T-helper 1 cell (primary cell): ENCODE measurements at places on chromosomes 13 and 19.

DNA sequence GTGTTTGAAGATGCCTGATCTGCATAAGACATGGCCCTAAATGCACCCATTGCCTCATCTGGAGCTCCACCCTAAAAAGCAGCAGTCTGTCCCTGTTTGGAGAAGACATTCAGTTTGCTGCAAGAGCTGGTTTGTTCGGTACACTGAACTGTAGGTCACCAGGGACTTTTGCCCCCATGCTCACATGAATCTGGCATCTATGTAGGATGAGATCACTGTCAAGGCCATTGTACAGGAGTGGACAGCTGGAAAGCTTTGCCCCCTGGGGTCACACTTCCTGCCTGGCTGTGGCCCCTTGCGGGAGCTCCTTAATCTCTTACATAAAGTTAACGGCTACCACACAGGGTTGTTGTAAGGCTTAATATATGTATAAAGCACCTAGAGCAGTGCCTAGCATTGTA lies 73.0 kb downstream of the IPO5 start:
- no peak for DNase-seq

GRCh38 chr19:30516531-30516930 lies 144.3 kb downstream of the ZNF536 start:
- DNase-seq: no peak

- no peak for DNase-seq
These were observed 59.7 kb upstream of the TRPC4 start for GRCh38 chr13:37929308-37929707.

DNA sequence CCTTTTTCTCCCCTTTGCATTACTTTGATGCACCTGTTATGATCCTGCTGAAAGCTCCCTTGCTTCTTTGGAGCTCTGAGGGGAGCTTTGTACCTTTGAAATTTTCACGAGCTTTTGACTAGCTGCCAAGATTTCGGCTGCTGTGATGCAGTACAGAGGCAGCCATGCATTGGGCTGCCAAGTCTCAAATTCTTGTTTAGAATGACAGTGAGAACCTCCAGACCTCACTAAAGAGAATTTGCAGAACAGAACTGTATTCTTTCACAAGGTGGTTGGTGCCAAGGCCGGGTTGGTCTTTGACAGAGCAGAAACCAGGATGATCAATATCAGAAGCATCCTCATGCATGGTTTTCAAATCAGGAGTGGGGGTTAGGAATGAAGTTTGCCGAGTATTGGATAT lies 414.8 kb downstream of the GPC5 start:
- DNase-seq: no peak

DNA sequence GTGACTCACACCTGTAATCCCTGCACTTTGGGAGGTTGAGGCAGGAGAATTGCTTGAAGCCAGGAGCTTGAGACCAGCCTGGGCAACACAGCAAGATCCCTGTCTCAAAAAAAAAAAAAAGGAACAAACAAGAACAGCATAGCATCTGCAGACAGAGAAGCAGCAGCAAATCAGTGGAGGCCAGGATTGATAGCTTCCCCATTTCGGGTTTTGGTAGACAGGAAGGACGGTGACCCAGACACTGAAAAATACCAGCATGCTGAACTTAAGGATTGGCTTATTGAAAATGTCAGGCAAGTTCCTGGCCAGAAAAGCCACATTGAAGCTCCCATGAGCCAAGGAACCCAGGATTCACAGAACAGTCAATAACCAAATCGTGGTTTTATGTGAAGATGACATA lies 3.0 kb downstream of the ZNF490 start:
- no peak for DNase-seq

GRCh38 chr13:75850916-75851315 lies 214.8 kb downstream of the LMO7 start:
- DNase-seq: no peak

DNA sequence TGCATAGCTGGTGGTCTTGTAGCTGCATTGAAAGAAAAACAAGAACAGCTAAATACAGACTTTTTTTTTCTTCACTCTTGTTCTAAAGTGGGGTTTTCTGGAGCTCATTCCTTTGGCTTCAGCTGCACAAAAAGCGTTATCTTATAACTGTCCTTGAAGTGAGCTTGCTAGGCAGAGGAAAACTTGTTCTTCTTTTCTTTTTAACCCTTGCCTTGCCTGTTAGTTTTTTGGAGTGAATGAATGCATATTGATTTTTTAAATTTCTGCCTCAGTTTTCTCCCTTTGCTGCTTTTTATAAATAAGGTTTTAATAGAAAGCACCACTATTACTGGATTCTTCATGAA lies 1.5 kb downstream of the ZNF765 start:
- no peak for DNase-seq

DNA sequence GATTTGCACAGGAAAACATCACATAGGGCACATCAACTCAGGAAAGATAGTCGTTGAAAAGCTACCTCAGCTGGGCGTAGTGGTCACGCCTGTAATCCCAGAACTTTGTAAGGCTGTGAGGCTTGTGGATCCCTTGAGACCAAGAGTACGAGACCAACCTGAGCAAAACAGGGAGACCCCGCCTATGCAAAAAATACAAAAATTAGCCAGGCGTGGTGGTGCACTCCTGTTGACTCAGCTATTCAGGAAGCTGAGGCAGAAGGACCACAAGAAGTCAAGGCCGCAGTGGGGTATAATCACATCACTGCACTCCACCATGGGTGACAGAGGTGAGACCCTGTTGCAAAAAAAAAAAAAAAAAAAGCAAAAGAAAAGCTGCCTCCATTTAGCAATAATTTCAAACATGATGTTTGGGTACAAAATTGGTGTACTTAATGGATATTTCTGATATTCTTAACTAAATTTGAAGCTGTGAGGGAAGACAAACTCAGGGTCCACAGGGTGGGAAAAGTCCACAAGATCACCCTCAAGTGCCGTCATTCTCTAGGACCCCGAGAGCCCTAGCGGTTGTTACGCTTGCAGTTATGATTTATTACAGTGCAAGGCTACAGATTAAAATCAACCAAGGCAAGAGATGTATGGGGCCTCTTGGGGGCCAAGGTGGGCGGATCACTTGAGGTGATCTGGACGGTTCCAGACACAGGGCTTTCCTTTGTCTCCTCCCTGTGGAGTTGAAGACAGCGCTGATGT lies 42.5 kb upstream of the LDLR start:
- no peak for DNase-seq

GRCh38 chr13:76992548-76993001 lies 694 bp downstream of the CLN5 start:
- no peak for DNase-seq

- DNase-seq: no peak
These were observed 50.2 kb downstream of the LACC1 start for GRCh38 chr13:43929947-43930346.

DNA sequence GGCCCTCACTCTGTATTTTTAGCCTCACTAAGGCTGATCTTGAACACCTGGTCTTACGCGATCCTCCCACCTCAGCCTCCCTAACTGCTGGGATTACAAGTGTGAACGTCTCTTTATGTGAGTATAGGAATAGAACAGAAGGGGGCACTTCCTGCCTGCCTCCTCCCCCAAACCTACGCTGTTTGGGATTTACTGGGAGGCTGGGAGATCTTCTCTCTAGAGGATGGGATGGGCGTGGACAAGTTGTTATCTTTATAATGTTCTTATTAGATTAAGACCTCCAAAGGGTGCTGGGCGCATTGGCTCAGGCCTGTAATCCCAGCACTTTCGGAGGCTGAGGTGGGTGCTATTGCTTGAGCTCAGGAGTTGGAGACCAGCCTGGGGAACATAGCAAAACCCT lies 2.9 kb upstream of the CSNK1G2 start:
- DNase-seq: no peak

GRCh38 chr13:110331362-110331761 lies 24.3 kb downstream of the COL4A2 start:
- DNase-seq: no peak

DNA sequence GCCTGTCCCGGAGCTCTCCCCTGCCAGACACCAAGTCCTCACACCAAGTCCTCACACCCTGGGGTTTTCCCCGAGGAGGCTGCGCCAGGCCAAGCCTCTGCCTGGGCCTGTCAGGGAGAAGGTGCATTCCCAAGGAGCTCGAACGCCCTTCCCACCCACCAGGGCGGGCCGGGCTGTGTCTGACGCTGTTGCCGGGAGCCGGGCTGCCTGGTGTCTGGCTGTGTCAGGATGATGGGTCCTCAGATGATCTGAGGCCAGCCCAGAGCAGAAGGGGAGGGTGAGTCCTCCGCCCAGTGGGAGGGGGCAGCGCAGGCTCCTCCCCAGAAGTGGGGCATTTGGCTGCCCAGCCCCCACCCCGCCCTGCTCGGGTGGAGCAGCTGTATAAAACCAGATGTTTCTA lies 2.3 kb upstream of the HAS1 start:
- no peak for DNase-seq

DNA sequence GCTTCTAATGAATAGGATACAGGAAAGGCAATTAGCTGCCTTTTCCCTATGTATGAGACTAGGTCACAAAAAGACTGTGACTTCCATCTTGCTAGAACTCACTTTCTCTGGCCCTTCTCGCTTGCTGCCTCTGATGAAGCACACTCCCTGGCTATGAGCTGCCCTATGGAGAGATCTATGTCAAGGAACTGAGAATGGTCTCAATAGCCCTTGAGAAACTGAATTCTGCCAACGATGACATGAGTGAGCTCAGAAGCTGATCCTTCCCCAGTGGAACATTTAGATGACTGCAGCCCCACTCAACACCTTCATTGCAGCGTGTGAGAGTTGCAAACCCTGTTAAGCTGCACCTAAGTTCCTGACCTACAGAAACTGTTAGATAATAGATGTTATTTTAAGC lies 309.8 kb downstream of the COG6 start:
- no peak for DNase-seq

DNA sequence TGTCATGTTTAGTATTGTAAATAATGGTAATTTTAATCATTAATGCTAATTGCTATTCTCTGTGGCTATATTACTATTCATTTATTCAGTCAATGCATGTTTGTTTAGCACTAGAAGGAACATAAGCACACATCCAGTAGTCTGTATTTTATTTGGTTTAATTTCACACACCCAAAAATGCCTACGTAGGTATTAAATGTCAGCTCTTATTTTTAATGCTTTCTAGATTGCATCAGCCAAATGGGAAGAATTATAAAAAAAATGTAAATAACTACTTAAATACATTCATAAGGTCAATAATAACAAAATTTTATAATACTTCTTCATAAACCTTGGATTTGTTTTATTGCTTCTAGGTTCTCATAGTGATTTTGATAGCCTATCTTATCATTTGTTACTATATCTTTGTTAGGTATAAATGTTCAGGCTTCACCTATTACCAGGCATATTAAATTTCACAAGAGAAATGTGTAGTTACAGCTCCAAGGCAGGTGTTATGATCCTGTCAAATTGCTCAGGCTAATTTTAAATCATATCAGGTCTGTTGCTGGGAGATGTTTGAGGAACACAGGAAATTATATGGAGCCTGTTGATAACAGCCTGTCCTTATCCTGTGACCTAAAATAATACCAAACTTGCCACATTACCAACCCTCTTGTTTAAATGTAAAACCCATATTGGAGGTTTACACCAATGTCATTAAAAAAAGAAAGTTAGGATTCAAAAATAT lies 34.4 kb downstream of the ITGBL1 start:
- no peak for DNase-seq

DNA sequence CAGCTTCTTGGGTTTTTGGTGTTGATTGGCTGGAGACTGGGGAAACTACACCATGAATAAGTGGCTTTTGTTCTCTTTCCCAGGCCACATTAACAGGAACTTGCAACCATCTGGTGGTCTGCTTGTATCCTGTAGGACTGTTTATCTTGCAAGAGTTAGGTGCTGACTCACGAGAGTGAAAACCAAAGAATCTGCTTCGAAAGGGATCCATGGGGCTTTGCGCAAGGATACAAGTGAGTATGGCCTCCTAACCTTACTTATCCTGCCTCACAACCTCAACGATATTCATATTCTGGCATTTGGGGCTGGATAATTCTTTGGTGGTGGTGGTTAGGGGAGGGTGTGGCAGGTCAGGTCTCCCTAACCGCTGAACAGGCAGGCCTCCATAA lies 4.7 kb upstream of the SIGLECL1 start:
- peak; percentile 43 for DNase-seq

DNA sequence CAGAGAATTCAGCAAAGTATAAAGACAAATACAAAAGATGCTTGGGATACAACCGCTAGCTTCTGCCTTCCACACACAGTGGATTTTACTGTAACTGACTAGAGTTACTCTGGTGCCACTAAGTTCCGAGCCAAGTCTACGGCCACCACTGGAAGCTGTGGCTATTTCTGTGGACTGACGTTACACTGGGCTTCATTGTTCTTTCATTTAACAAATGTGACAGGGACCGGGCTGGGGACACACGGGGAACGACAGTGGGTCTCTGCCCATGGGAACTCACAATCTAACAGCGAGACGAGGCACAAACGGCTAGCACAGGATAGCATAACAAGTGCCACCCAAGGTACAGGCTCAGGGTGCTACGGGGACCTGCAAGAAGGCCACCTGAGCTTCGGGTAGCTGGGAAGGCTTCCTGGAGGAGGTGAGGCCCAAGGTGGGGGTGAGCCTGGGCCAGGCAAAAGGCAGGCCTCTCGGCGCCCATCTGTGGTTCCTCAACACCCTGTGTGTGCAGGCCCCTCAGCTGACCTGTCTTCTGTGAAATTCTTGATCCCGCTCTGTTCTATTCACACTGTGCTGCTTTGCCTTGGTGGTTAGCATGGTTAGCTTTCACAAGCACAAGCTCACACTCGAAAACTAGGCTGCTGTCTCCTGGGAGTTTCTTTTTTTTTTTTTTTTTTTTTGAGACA lies 10.3 kb upstream of the IL4I1 start:
- DNase-seq: no peak

GRCh38 chr13:92564942-92565341 lies 661.7 kb upstream of the GPC6 start:
- DNase-seq: no peak

DNA sequence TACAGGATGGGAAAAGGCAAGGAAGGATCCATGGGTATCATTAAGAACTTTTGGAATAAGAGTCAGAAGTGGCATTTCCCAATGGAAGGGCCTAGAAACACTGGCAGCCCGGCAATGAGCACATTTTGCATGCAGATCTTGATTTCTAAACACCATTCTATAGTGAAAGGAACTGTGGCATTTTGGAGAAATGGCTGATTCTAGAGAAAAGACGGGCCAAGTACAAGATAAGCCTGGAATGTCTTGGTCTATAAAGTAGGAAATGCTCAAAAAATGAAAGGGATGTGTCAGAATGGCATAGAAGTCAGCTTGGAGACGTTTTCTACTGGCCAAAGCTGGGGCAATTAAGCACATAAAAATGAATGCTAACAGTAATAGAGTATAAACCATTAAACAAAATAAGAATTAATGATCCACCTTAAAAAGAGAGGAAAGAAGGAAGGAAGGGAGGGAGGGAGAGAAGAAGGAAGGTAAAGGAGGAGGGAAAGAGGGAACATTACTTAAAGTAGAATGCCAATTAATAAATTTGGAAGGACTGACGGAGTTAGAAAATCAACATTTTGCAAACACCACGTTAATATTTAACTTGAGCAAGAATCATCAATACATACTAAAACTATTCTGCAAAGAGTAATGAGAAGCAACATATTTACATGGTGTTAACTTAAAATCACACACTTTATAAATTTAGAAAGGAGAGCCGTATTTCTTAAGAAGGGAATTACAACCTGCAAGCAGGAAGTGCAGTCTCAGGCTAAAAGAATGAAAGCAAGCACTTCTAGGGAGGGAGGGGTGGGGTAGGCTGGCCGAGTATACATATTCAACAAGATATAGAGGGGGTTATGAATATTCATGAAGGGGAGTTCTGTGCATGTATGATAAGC lies 78.9 kb downstream of the ANKRD10 start:
- DNase-seq: no peak

- DNase-seq: no peak
These were observed 361.6 kb downstream of the KLF12 start for GRCh38 chr13:73772449-73773167.

- DNase-seq: no peak
These were observed 35.6 kb downstream of the CCDC169 start for GRCh38 chr13:36261976-36262375.
